ENCODE measurements at places on chromosomes 5 and 9.

DNA sequence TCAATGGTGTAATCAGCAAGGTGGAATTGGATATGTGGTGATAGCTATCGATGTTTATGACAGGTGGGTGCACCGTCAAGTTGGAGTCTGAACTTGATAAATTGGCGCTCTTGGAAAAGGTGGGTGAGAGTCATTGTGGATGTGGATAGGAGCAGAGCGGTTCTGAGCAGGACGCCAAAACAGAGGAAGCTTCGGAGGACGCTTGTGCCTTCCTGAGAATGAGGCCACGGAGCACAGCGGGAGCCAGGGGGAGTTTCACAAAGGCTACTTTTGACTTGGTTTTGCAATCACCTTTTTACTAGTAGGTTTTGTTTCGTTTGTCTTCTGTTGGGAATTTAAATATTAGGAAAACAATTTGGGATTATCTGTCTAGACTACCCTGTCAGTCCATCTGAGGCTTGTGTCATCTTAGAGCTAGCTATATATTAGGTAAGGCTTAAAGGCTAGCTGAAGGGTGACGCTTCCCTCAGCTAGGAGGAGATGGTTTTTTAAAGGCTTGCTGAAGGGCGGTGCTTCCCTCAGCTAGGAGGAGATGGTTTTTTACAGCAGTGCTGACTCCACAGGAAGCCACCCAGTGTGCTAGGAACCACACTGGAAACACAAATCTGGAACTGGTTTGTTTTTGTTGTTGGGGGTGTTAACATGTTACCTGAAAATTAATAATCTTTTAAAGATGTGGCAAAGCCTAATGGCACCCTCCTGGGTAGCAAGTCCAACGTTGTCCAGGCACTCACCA, 142.4 kb upstream of the IRX4 start:
- no peak for DNase-seq

- peak; percentile 52 for DNase-seq
These were observed 35.4 kb downstream of the UBE2R2 start for GRCh38 chr9:33852216-33852826.

DNA sequence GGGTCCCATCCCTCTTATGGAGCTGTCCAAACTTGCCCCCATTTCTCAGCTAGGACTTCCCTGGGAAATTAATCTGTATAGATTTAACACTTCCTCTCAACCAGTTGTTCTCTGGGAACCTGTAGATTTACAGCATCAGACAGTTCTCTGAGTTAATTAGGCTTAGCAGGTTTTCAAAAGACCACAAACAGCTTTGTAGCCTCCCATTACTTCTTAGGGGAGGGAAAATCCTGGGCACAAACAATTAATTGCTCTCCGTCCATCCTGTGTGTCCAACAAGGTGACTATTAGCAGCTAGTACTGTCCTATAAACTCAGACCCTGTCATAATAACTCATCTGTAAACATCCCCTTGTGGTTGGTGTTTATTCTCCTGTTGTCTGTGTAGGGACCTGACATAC, 197.9 kb downstream of the GOLPH3 start:
- DNase-seq, result no peak

DNA sequence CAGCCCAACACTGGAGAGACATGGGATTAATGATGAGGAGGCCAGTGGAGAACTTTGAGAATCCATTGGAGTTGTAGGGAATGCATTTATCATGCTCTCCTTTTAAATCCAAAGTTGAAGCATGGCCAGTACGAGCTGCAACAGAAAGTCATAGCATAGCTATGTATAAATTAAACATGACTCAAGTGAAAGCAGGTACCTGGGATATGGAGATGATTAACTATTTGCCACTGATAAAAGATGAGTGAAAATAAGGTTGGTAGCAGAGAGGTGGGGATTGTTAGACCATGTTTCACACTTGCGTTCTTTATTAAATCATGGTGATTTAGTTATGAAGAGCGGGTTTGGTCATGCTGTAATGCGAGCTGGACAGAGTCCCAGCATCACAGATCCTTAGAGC, 189.6 kb downstream of the ARHGEF28 start:
- no peak for DNase-seq

GRCh38 chr5:74244406-74244805, 396.1 kb downstream of the ENC1 start:
- no peak for DNase-seq

All from activated CD8-positive, alpha-beta T cell treated with anti-CD3 and anti-CD28 coated beads, Interleukin-2, amount 10 ng/mL, durations not matched to agents 7 days and 5 days (primary cell).